Naive B cell (primary cell): ENCODE measurements at places on chromosomes 7 and 10.

DNA sequence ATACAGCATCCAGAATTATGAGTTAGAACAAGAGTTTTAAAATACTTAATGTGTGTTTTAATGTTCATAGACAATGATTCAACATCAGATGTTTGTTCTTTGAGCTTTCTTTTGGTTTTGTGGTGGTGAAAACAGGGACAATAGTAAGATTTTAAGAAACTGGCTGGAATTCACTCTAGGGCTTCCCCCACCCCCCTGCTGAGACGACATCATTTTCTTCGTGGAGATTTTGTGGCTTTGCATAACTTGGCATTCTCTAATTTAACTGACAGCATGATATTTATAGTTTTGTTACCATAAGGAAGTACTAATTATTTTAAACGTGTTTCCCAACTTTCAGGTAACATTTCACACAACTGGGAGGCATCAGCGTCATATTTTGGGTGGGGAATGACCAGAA is 184.1 kb downstream of the BICC1 start:
- no peak for DNase-seq

DNA sequence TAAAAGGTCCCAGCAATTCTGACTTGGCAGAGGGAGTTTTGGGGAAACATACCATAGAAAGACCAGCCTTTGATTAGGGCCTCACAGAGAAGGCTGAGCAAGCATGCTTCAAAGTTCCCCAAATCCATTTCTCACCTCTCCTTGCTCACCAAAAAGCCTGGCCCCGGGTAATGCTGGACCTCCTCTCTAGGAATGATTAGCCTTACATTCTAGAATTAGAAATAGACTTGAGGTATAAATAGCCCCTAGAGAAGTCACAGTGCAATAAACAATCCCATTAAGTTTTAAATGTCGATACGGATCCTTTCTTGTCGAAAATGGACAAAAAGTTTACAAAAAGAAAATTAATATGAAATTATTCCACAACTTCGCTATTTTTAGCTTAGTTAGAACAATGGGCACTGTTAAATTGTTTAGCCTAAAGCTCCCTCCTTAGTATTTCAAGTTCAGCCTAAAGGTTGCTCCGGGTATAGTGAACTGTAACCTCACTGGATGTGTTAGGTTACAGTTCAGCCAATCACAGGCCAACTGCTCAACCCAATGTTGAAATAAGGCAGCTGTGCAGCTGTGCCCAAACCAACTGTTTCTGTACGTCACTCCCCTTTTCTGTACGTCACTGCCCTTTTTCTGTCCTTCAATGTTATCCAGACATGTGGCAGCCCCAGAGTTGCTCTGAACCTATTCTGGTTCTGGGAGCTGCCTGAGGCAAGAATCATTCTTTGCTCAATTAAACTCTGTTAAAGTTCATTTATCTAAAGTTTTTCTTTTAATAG is 7.9 kb upstream of the GSDME start:
- no peak for DNase-seq

DNA sequence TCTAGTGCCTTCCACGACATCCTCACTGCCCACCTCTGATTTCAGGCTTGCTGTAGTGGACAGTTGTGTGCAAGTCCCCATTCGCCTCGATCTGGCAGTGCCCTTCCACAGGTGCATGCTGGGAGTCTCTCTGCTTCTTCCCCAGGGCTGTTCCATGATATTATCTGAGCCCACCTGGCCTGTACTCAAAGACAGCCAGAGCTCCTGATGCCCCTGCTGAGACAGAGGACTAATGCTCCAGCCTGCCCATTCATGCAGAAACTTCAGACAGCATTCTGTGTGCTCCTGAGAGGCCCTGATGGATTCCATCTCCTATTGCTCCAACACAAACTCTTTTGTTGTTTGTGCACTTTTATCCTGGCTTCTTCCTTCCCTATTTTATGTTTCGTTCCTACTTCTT is 164.8 kb upstream of the PRSS58 start:
- DNase-seq: no peak

DNA sequence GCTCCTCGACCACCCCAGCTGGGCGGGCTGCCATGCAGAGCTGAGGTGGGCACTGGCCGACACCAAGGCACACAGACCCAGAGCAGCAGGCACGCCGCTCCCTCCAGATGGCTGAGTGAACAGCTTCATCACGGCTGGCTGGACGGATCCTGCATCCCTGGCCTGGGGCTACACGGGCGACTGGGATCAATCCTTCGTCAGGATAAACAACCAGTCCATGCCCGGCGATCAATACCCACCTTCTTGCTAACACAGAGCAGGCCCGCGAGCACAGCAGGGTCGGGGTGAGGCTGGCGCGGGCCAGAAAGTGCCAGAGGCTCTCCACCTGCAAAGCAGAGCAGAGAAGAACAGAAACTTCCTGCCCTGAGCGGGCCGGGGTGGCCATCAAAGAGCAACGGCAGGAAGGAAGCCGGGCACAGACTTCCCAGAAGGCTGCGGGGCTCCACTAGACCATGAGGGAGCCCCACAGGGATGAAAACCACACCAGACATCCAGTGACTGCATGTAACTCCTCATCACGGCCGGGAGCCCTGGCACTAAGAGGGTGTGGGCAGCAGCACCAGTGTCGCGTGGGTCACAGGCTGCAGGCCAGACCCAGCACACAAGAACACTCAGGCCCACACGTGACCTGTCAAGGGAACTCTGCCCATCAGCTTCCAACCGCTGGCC is 166.4 kb downstream of the MAD1L1 start:
- peak; percentile 79 for DNase-seq

GRCh38 chr10:114396464-114396863 is 7.8 kb downstream of the AFAP1L2 start:
- no peak for DNase-seq

DNA sequence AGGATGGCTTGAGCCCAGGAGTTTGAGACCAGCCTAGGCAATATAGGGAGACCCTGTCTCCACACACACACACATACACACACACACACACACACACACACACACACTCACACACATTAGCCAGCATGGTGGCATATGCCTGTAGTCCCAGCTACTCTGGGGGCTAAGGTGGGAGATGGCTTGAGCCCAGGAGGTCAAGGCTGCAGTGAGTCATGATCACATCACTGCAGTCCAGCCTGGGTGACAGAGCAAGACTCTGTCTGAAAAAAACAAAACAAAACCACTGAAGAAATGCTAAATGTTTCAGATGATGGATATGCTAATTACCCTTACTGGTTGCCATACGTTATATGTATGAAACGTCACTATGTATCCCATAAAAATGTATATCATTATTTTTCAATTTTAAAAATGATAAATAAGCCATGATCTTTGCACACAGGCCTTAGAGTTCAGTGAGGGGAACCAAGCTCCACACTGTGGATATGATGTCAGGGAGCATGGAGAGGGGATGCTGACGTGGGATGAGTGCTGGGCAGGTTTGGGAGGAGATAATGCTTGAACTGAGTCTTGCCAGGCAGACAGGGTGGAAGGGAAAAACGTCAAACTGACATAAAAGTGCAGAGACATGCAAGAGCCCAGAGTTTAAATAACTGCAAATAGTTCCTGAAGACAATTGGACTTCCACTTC is 45.9 kb upstream of the ARHGAP12 start:
- DNase-seq: no peak

- DNase-seq: no peak
Observed at GRCh38 chr10:73803680-73804286, 7.6 kb downstream of the NDST2 start.

DNA sequence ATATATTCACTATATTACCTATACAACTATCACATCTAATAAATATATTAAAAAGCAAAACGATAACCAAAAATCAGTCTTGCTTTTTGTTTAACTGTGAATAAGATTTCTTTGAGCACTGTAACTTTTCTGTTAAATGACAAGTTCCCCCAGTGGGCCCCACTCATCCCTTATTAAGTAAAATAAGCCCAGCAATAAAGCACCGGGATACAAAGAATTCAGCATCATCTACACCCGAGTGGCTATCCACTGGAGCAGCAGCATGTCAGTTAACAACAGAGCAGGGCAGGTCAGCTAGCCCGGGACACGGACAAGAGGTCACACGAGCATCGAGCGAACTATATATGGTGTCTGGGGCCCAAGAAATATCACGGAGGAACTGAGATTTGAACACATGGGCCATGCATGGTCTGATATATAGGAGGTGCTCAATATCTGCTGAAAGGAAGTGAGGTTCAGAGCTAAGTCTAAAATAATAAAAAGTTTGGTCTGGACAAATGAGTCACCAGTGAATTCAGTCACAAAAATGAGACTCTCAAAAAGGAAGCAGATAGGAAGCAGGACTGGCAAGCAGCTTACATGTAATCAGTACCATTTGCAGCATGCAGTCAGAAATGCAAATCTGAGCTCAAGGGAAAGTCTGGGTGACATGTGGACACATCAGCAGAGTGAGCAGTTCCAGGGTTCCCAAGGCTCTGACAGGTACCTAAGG is 4.1 kb downstream of the ERCC6 start:
- DNase-seq: no peak

DNA sequence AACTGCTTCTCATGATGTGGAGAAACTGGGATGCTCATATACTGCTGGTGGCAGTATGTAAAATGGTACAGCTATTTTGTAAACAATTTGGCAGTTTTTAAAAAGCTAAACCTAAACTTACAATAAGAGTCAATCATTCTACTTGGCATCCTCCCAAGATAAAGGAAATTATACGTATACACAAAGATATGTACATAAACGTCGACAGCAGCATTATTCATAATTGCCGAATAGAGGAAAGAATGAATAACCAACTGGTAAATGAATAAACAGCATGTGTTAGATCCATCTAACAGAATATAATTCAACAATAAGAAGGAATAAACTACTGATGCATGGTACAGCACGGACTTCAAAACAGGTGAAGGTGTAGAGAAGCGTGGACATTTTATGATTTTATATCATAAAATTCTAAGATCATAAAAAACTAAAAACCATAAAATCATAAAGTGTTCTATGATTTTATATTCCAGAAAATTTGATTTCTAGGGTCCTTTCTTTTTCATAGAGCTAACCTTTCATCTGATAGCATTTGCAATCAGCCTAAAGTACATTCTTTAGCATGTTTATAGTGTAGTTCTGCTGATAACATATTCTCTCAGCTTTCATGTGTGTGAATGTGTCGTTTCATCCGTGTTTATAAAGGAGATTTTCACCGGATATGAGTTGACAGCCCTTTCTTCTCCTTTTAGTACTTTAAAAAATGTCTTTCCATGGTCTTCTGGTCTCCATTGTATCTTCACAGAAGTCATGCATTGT is 261.5 kb downstream of the DIP2C start:
- no peak for DNase-seq

DNA sequence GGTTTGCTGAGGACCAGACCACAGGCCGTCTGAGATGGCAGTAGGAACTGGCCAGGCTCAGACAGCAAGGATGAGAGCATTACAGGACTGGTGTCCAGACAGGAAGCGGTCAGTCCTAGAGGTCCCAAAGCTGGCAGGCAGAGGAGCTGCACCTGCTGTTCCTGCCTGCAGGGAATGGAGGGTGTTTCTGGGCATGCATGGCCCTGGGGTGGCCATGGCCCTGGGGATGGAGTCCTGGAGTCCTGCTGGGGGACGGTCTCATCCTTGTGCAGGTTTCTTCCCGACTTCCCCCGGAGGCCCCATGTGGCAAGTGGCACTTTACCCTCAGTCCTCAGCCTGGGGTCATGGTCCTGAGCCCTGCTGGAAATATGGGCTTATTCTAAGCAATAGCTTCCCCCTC is 274.9 kb upstream of the ADARB2 start:
- no peak for DNase-seq

DNA sequence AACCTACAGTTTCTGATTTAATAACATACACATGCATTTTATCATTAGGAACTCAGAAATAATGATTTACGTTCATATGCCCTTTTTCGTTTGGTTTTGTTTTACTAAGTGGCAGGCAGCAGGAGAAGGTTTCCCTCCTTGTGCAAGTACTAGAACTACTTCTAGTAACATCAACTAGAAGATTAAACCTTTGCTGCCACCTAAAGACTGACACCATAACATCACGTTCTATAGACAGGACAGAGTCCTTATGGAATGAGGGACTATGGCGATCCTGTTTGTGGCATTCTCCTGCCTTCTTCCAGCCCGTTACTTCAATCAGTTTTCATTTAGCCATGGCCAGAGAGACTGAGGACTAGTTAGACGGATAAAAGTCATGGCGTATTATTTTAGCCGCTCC is 53.2 kb downstream of the GAD2 start:
- DNase-seq: no peak

DNA sequence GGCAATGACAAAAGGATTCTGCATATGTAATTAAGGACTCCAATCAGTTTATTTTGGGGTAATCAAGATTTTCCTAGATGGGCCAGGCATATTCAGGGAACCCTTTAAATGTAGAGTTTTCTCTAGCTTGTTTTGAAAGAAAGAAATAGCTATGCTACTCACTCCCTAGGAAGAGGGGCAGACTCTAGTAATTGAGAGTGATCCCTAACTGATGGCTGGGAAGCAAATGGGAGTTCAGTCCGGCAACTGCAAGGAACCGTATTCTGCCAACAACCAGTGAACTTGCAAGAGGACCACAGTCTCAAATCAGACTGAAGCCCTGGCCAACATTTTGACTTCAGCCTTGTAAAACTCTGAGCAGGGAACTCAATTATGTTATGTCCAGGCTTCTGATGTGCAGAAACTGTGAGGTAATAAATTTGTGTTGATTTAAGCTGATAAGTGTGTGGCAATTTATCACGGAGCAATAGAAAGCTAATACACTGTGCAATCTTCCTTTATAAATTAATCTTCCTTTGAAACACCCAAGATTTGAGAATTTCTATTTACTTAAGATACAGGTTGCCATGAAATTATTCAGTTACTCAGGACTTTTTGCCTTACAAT is 14.0 kb downstream of the AOAH start:
- DNase-seq: no peak

DNA sequence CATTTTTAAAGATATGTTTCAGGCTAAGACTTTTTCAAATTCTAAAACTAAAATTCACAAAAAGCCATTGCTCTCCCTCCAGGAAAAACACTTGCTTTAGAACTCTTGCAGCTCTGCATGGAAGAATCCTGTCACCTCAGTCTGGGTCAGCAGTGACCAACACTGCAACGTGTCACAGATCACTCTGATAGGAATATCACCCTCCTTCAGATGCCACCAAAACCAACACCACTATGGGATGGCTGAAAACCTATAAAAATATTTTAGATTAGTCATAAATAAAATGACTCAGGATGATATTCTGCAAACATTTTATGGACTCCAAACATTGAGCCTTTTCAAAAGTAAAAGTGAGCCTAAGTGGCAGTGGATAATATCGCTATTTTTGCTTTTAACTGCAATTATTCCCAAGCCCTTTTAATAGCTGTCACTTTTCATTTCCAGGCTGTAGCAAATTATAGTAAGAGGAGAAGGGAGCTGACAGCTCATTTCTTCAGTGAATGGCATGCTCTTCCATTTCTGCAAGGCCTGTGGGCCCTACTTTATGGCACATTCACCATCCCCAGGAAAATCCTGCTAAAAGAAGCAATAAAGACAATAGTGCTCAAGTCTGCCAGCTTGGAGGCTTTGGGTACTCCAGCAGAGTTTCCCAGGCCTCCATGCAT is 21.3 kb downstream of the ELMO1 start:
- DNase-seq: no peak

DNA sequence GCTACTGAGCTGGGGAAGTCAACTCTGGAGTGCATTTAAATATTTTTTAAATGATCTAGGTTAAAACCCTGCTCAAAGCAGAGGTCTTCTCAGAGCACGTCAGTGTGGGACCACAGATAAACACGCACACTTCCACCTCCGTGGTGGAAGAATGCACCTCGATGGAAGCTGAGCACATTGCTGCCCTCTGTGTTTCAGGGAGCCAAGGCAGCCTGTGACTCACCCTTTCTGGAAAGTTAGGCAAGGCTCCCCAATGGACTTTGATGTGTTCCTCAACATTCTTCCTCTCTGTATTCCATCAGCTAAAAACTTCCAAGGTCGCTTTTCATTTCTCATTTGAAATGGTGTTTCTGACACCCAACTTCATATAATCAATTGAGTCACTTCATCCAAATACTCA is 170.8 kb upstream of the KMT2E start:
- no peak for DNase-seq
